ENCODE measurements at places on chromosomes 6 and 20.

DNA sequence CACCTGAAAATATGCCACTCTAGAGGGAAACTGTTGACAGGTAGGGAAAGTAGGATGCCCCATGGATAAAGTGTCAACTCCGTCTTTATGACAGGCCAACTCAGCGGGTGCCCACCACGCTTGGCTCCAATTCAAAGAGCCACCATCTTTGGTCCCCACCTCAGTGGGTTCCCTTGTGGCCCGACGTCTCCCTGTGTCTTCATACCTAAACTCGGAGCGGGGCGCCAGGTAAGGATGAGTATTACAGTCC lies 277 bp downstream of the MDC1 start:
- DNase-seq: no peak

DNA sequence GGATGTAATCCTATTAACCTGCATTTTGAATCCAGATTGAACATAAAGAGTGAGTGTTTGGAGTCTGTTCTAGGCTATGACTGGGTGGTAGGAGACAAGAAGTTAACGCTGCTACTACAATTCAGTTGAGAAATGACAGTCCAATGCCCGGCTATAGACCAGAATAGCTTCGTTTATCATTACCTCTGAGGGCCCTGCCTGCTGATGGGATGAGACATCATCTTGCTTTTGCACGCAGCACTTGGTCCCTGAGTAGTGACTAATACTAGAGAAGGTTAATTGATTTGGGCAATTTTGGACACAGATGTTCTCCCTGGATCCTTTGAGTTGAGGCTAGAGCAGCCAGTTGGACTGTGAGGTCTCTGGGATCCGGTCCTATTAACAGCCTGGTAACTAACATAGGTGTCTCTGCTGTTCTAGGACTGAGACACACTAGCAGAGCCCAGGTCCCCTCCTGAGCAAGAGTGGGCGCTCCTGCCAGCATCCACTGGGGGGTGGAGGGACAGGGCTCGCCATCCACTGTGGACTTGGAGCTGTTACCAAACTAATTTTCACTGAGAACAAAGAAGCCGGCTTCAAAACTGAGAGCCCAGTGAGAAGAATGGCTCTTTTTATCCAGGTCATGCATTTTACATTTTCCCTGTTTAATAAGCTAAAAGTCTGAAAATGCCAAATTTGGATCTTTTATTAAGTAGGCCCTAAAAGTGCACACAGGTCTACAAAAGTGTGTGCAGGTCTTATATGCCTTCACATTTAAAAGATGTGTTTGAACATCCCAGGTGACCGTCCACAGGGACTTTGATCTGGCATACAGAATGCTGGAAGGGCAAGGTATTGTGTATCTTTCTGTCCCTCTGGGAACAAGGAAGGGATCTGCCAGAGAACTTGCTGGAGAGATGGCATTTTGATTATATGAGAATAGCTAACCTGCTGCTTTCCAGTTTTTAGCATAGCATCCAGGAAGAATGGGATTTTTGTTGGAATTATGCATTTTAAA lies 212.5 kb downstream of the CDH4 start:
- DNase-seq: no peak

DNA sequence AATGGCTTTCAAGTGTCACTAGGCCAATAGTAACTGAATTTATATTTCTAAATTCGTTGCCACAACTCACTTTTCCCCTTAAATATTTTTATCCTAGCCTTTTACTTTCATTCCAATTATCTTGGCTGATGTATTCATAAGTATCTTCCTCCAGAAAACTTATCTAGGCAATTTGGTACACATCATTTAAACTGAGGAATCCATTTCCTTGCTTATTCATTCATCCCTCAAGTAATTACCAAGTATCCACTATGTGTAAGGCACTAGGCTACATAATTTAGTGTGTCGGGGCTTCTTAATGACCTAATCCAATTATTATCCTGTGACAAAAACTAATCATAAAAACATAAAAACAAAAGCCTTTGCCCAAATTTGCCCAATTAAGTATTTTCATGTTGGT lies 258.3 kb upstream of the TCF21 start:
- no peak for DNase-seq

GRCh38 chr6:104477569-104477968 lies 382.1 kb downstream of the HACE1 start:
- no peak for DNase-seq

DNA sequence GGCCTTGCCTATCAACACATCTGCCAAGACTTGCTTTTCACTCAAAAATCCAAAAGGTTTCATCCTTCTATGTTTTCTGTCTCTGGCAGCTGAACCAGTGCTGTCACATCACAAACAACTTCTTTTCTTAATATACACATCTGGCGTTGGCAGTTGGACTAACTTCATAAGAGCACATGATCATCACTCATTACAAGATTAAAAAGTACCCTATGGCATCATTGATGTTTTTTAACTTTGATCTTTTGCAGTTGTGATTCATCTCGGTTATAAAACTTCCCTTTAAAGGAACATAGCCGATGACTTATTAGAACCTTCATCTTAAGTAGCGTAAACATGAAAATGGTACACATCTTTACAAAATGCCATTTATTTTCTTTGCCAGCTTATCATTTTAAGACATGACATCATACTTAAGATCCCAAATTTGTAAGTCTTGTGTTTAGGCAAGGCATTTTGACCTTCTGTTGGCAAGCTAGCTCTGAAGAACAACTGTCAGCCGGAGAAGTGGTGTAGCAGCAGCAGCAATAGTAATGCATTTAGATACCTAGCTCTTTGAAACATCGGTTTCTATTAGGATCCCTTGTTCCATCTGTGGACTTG lies 64.2 kb upstream of the SUPT3H start:
- DNase-seq: no peak

- DNase-seq: no peak
Measured at GRCh38 chr20:59164686-59165391, 1.2 kb downstream of the ZNF831 start.

DNA sequence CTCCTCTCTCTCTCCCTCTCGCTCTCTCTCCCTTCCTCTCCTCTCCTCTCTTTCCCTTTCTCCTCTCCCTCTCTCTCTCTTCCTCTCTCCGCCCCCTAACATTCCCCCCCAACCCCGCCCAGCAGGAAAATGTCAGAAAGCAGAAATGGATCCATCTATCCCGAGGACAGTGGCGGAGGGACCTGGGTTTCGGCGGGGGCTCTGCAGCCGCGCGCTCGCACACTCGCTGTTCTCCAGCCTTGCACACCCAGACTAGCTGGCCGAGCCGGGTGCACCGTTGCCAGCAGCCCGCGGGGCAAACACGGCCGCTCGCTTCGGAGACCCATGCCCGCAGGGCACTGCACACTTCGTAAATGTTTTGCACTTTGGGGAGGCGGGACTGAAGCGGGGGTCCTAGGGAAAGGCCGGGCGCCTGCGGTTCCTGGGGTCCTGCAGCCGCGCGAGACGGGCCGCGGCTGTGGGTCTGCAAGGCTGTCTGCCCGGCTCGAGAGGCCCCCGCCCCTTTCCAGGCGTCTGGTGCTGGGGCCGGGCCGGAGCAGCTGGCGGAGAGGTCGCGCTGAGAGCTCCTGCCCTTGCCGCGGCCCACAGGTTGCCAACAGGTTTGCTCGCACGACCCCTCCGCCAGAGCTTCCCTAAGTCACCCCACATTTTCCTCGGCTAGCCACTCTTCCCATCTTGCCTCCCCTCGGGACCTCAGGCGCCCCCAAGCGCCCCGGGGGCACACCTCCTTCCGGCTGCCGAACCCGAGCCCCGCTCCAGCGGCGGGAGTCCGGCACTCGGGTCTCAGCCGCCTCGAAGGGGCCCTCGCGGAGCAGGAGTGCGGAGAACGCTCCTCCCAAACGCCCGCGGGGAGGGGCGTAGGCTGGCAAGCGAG lies 818 bp upstream of the MDGA1 start:
- peak; percentile 15 for DNase-seq

- no peak for DNase-seq
Measured at GRCh38 chr20:64212755-64213154, 42.8 kb upstream of the PCMTD2 start.

DNA sequence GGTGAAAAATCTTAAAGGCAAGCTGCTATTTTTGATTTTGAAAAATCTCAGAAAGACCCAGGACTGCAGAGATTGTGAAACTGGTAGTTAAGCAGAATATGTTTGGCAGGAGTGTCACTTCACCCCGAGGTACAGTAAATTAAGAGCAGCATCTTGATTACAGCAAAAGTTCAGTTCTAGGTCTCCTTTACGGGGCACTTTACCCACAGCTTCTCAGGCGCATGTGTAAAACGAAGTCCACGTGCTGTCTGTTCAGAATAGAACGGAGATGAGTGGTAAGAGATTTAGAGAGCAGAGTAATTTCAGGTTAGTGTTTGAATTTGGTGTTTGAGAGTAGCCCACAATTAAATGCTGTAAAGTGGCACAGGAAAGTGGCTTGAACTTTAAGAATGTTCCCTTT lies 84.0 kb downstream of the FARS2 start:
- DNase-seq: no peak

GRCh38 chr6:119308991-119309657 lies 40.4 kb downstream of the MAN1A1 start:
- no peak for DNase-seq

Measured in stimulated activated CD4-positive, alpha-beta T cell treated with anti-CD3 and anti-CD28 coated beads, Interleukin-15, amount 100 ng/mL, for 48 hours (primary cell).